ENCODE measurements at places on chromosomes 4 and X.

GRCh38 chr4:113623274-113623894, 138.2 kb downstream of the CAMK2D start:
- DNase-seq, result no peak

GRCh38 chr4:106269711-106270110, 46.3 kb downstream of the TBCK start:
- no peak for DNase-seq

GRCh38 chrX:103831342-103831802, 685 bp downstream of the RAB9B start:
- DNase-seq, result peak; percentile 1

GRCh38 chr4:155688860-155689259, 22.2 kb downstream of the GUCY1A1 start:
- DNase-seq, result no peak

GRCh38 chrX:78693012-78693411, 33.9 kb upstream of the RTL3 start:
- DNase-seq, result no peak

- no peak for DNase-seq
Observed at GRCh38 chr4:80139671-80140070, 57.6 kb upstream of the PRDM8 start.

GRCh38 chr4:8340781-8341241, 71.3 kb downstream of the HTRA3 start:
- DNase-seq, result no peak

- no peak for DNase-seq
Observed at GRCh38 chrX:32662516-32662915, 548.8 kb downstream of the DMD start.

DNA sequence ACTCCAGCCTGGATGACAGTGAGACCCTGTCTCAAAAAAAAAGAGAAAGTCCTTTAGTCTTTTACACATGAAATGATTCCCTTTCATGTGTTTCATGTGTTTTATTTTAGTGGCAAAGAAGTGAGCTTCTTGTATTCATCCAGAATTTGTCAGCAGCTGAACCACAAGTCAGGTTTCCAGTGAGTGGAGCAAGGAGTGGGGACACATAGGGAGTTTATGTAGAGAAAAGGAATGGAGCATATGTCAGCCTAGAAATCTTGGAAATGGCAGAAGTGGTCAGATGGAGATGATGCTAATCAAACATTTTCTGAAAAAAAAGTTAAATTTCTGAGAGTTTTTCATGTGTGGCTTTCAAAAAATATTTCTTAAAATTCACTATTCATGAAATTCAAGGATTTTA, 383.0 kb upstream of the GATB start:
- DNase-seq, result no peak

- no peak for DNase-seq
Observed at GRCh38 chr4:55409468-55410171, 13.9 kb downstream of the TMEM165 start.

DNA sequence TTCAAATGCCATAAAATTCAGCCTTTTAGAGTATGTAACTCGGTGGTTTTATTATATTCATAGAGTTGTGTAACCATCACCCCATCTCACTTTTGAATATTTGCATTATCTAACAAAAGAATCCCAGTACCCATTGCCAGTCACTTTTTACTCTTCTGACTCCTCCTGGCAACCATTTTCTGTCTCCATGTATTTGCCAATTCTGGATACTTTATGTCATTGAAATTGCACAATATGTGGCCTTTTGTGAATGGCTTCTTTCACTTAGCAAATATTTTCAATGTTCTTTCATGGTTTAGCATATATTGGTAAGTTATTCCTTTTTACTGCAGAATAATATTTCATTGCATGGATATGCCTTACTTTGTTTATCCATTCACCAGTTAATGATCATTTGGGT, 79.9 kb downstream of the SLIT2 start:
- DNase-seq, result no peak

GRCh38 chr4:21517126-21517859, 431.3 kb downstream of the KCNIP4 start:
- no peak for DNase-seq

- no peak for DNase-seq
Observed at GRCh38 chr4:162347156-162347841, 183.5 kb upstream of the FSTL5 start.

DNA sequence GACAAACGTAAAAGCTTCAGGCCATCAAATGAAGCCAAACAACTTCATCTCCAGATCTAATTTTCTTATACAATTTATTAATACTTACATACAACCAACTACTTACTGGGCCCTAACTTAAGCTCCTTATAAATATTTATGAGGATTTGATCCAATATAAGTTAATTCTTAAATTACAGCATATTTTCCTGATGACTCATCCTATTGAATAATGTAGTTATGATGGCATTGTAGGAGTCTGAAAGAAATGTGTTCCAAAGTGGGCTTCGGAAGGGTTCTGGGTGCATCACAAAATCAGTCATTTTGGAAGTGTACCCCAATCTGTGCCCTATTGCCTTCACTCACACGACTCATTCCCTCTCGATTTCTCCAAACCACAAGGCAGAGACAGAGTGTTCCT, 455.1 kb upstream of the CTSO start:
- no peak for DNase-seq

- no peak for DNase-seq
Observed at GRCh38 chrX:49029876-49030275, 13.3 kb downstream of the TFE3 start.

DNA sequence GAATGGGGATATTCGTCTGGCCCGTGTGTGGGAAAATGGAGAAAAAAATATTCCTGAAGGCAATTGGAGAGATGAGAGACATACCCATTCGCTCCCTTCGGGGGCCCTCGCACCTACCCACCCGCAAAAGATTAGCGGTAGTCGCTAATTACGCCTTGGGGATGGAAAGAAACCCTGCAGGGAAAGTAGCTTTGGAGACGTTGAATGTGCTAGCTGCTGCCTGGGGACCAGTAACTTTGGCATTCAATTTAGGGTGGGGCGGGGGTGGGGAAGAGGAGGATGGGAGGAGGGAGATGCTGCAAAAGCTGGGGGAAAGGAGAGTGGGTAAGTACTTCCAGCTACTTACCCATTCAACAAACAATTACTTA, 407 bp upstream of the ZC4H2 start:
- DNase-seq, result no peak

- DNase-seq, result no peak
Observed at GRCh38 chr4:96827086-96827485, 987.2 kb downstream of the PDHA2 start.

- DNase-seq, result no peak
Observed at GRCh38 chr4:140675599-140676231, 80.5 kb downstream of the TBC1D9 start.

GRCh38 chrX:138925330-138925729, 213.8 kb upstream of the FGF13 start:
- no peak for DNase-seq

- DNase-seq, result no peak
Observed at GRCh38 chr4:173857828-173858227, 327.8 kb upstream of the HAND2 start.

DNA sequence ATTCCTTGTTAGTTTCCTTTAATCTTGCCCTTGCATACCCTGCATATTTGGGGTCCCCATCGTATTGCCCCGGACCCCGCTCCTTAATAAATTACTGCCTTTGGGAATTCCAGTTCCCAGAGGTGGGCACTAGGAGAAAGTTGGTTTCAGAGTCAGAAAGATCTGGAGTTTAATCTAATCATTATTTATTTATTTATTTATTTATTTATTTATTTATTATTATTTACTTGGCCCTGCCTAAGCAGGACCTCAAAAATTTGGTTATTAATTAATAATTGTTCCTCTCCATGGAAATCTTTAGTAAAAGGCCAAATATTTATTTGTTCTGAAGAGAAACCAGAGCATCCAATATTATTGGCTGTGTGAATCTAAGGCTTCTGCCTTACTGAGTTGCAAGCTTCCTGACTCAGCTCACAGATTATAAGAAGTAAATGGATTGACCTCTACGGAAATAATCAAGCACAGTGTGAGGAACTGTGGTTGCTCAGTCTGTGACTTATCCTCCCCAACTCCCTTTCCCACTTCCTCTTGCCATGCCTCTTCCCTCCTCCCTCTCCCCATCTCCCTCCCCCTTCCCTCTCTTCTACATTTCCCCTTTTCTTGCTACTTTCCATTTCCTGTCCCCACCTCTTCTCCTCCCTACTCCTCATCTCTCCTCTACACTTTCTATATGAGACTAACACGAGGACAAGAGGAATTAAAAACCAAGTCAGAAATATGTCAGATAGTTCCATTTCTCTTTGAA, 61.5 kb upstream of the AP1S2 start:
- no peak for DNase-seq

DNA sequence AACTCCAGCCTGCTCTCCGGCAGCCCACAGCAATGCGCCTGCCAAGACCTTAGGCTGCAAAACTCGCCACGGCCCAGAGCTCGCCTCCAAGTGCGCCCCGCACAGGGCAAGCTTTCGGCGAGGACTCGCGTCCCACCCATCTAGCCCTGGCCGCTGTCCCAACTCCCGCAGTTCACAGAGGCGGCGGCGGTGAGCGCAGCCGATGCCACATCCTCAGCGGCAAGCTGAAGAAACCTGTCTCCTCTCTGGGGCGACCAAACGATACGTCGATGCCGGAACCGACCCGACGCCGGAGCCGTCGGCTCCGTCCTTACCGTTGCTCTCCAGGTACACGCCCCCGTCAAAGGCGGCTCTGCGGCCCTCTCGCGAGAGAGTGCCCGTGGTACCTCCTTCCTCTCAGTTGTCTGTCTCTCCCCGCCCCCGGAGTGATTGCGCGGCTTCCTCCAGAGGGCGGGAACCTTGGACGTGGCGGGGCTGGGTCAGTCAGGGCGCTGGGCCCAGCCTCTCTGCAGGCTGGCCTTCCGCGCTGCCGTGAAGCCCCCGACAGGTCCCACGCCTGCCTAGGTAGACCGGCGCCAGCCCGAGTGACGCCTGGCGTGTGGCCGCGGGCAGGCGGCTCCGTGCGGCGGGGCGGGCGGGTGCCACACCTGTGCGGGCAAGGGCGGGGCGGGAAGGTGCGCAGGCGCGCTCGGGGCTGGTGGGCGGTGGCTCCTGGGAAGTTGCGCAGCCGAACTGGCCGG, 380 bp upstream of the RAB33B start:
- DNase-seq, result peak; percentile 86

DNA sequence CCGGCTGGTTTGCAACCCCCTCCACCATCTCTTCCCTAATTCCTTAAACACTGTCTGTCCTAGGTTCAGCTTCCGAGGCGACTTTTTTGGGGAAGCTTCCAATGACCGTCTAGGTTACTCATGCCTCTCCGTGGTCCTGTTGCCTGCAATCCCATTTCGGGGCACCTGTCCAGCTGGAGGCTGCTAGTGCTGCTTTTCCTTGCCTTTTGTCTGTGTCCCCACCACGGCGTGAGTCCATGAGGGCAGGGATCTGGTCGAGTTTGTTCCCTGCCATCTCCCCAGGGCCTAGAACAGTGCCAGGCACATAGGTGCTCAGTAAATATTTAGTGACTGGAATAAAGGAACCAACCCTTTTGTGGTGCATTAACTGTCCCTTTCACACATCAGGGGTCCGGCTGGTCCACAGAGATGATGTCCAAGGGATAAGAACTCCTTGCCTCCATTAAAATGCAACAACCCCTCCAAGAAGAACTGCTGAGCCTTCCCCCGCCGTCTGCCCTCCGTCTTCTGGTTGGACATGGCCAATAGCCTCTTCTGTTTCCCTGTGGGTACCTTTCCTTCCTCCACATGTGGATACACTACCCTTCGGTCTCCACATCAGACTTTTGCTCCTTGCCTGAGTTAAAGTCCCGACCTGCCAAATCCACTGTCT, 5.7 kb upstream of the SORCS2 start:
- no peak for DNase-seq

- no peak for DNase-seq
Observed at GRCh38 chr4:94356444-94356843, 13.8 kb upstream of the HPGDS start.

DNA sequence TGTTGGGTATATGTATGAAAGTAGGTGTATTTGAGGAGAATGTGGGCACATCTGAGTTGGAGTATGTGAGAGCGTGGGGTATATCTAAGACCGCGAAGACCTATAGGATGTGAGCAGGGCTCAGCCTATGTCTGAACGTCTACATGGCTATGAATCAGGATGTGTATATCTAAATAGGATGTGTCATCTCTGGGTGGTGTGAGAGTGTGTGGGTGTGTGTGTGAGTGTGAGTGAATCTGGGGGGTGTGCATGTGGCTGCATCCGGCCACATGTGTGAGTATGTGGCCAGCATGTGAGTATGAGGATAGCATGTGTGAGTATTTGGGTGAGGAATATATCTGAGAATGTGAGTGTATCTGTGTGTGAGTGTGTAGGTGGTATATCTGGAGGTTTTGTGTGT, 7.7 kb downstream of the GPR173 start:
- DNase-seq, result no peak

GRCh38 chr4:84498935-84499623, at the start of gene NKX6-1:
Gene NKX6-1, minus strand, starts transcription at chr4:84499292. Its CDS starts 1,064 bp downstream, at chr4:84498228.
- peak; percentile 66 for DNase-seq

- no peak for DNase-seq
Observed at GRCh38 chrX:28127662-28128061, 146.4 kb upstream of the DCAF8L1 start.

DNA sequence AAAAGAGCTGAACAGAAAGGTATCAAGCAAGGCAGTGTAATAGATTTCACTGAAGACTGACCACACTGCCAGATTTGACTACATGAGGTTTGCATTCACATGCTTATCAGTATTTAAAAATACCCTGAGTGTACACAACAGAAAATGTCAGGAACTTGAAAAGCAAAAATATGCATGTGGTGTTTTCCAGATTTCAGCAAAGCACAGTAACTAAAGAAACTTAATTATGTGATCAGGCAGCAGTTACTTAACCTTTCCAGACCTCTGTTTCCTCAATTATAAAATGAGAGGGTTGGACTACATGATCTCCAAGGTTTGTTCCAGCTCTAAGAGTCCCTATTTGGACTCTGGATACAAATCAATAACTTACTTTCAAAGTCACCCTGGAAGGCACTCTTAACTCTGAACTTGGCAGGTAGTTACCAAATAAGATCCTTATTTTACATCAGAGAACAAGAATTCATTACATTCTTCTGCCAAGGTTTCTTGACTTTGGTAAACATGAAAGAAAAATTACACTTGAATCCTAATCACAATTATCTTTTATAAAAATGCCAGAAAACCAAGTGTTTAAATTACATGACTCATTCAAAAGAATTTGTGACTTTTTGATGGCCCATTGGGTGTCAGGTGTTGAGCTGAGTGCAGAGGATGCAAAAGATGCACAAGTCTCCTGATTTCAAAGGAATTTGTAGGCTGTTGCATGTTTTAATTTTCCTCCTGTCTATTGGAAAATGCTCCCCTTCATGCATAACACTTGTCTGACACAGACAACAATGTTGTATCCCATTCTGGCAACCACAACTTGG, 241.6 kb downstream of the MGST2 start:
- DNase-seq, result no peak

Measured in amniotic stem cell (primary cell).